ENCODE measurements at places on chromosomes 3 and 15. TPM values are rescaled to one million over a fixed set of nuclear protein-coding genes. Genes with fewer than 3 reads are reported as not detected.

DNA sequence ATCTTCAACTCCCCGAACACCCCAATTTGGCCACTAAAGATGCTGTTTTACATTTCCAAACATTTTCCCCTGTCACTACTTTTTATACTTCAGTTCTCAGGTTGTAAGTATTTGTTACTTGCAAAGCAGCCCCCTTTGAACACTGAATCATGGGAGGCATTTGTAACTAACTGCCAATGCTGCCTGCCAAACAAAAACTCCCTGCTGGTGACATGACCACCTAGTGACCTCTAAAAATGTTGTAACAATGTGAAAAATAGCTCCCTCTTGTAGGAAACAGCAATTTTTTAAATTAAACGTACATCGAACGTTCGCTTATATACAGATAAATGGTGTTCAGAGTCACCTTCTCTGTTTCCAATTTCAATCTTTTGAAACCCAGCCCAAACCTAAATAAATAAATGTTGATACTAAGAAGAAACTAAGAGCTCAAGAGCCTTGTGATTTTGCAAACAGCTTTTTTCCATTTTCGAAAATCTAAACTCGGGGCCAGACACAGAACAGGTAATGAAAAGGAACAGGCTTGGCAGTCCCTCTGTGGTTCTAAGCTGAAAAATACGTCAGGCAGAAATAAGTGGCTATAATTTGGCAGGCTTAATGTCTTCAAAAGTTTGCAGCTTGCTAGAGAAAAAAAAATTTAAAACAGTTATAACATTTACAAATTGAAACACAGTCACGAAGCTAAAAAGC, 268.6 kb upstream of the WNT5A start:
- DNase-seq = no peak
- no peak overlapping the region for H3K4me3 ChIP-seq
- no peak overlapping the region for H3K27ac ChIP-seq
- H3K4me1 ChIP-seq = no peaks in the 10 kb centered on the region
- H3K27me3 ChIP-seq = no peaks in the 10 kb centered on the region
- no peaks in the 10 kb centered on the region for H3K36me3 ChIP-seq

DNA sequence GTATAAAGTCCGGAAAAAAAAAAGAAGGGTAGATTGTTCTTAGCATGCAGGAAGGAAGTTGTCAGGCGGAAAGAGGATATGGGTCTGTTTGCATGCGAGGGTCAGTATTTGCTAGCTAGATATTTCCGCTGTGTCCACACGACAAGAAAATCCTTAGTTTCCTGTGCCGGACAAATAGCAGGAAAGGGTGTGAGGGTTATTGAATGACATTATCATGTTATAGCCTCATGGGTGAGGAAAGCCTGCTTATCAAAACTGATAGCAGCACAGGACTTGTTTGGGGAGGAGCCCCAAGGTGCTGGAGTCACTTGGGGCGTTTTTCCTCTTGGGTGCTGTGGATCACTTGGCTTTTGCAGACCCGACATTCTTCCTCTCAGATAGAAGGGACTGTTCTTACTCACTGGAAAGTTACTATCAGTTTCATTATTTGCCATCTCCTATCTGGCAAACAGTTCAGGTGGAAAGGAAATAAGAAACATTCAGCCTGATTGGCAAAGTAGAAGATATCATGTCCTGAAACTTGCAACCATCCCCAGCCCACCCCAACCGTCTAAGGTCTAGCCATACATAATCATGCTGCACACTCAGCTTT, 127.2 kb upstream of the DPH6 start:
- H3K4me1 ChIP-seq = no peaks in the 10 kb centered on the region
- no peaks in the 10 kb centered on the region for H3K36me3 ChIP-seq
- H3K4me3 ChIP-seq = peak overlapping the region; percentile 21
- no peak for DNase-seq

GRCh38 chr15:67805666-67806516, 19.4 kb upstream of the SKOR1 start:
- peaks cover 11% of the 10 kb centered on the region for H3K4me1 ChIP-seq
- no peak for DNase-seq
- no peaks in the 10 kb centered on the region for H3K27me3 ChIP-seq
- no peak overlapping the region for H3K4me3 ChIP-seq
- H3K36me3 ChIP-seq = peaks cover 5% of the 10 kb centered on the region
- no peak overlapping the region for H3K27ac ChIP-seq

DNA sequence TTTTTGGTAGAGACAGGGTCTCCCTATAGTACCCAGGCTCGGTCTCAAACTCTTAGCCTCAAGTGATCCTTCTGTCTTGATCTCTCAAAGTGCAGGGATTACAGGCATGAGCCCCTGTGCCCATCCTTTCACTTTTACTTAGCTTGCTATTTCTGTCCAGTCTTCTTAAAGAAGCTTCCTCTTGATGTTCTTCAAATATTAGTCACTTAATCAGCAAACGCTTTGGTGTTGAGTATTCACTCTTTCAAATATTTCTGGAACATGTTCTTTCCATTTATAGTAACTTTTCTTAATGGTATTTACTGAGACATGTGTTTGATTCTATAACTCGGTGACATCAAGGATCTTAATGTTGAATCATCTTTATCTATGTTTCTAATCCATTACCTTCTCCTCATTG, 122.1 kb downstream of the CNTN6 start:
- no peak overlapping the region for H3K27ac ChIP-seq
- H3K36me3 ChIP-seq = no peaks in the 10 kb centered on the region
- no peaks in the 10 kb centered on the region for H3K4me1 ChIP-seq
- no peaks in the 10 kb centered on the region for H3K27me3 ChIP-seq
- no peak overlapping the region for H3K4me3 ChIP-seq

Gene ZPLD1
- polyA plus RNA-seq = not detected

- H3K4me1 ChIP-seq = no peaks in the 10 kb centered on the region
- no peaks in the 10 kb centered on the region for H3K27me3 ChIP-seq
- no peaks in the 10 kb centered on the region for H3K36me3 ChIP-seq
- H3K27ac ChIP-seq = no peak overlapping the region
- DNase-seq = no peak
- H3K4me3 ChIP-seq = no peak overlapping the region
Observed at GRCh38 chr3:181862502-181862901, 150.8 kb downstream of the SOX2 start.

GRCh38 chr3:101635345-101635744, 41.6 kb downstream of the ZBTB11 start:
- no peaks in the 10 kb centered on the region for H3K36me3 ChIP-seq
- DNase-seq = no peak
- peaks cover 4% of the 10 kb centered on the region for H3K4me1 ChIP-seq
- H3K27me3 ChIP-seq = no peaks in the 10 kb centered on the region
- H3K4me3 ChIP-seq = no peak overlapping the region

- H3K4me1 ChIP-seq = no peaks in the 10 kb centered on the region
- H3K36me3 ChIP-seq = no peaks in the 10 kb centered on the region
- H3K27ac ChIP-seq = no peak overlapping the region
- DNase-seq = no peak
- peaks cover 7% of the 10 kb centered on the region for H3K27me3 ChIP-seq
Observed at GRCh38 chr3:100425316-100425715, 24.0 kb downstream of the LNP1 start.

- no peak overlapping the region for H3K27ac ChIP-seq
- no peaks in the 10 kb centered on the region for H3K27me3 ChIP-seq
- H3K36me3 ChIP-seq = no peaks in the 10 kb centered on the region
- no peaks in the 10 kb centered on the region for H3K4me1 ChIP-seq
- DNase-seq = no peak
Observed at GRCh38 chr3:139235192-139235591, 108.6 kb upstream of the MRPS22 start.

DNA sequence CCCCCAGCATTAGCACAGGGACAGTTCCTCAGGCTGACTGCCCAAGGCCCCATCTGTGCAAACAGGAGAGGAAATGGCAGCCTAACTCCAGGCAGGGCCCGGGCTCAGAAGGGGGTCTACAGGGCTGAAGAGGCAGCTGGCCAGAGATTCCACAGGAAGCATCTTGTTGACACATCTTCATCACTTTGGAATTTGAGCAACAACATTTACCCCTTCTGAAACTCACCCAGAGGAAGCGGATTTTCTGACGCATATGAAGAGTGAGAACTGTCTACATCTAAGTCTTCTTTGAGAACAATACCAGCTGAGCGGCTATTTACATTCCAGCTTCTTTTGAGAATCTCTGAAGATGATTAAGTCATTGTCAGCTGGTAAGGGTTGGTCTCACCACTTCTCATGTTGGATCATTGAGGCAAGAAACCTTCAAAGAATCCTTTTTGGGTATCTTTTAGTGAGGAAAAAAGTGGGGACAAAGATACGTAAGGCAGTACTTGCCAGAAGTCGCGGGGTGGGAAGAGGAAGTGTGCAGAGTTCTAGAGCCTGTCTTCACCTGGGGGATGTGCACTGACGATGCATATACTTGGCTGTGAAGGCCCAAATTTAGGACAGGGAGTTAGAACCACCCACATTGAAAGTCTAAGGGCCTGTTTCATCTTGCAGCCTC, 25.4 kb upstream of the SRP14 start:
- no peaks in the 10 kb centered on the region for H3K27me3 ChIP-seq
- peak; percentile 65 for DNase-seq
- H3K4me3 ChIP-seq = no peak overlapping the region
- H3K36me3 ChIP-seq = no peaks in the 10 kb centered on the region

GRCh38 chr3:4302747-4303146, 422 bp upstream of the SETMAR start:
- no peaks in the 10 kb centered on the region for H3K27me3 ChIP-seq
- H3K4me1 ChIP-seq = no peaks in the 10 kb centered on the region
- no peak for DNase-seq
- peak overlapping the region; percentile 79 for H3K27ac ChIP-seq
- no peaks in the 10 kb centered on the region for H3K36me3 ChIP-seq

Gene DNAH12
- 0.09 TPM for polyA plus RNA-seq

GRCh38 chr3:134677196-134677986, 26.6 kb upstream of the KY start:
- H3K27ac ChIP-seq = no peak overlapping the region
- no peaks in the 10 kb centered on the region for H3K4me1 ChIP-seq
- DNase-seq = no peak
- no peaks in the 10 kb centered on the region for H3K27me3 ChIP-seq
- no peaks in the 10 kb centered on the region for H3K36me3 ChIP-seq

Gene CLDN1
- 0.04 TPM for polyA plus RNA-seq

Gene RBSN
- polyA plus RNA-seq = 12.1 TPM

- no peaks in the 10 kb centered on the region for H3K4me1 ChIP-seq
- no peaks in the 10 kb centered on the region for H3K27me3 ChIP-seq
- peaks cover 2% of the 10 kb centered on the region for H3K36me3 ChIP-seq
- no peak overlapping the region for H3K27ac ChIP-seq
- no peak for DNase-seq
Observed at GRCh38 chr3:150462108-150462507, 54.0 kb downstream of the TSC22D2 start.

Gene CD200
- polyA plus RNA-seq = 53.6 TPM

DNA sequence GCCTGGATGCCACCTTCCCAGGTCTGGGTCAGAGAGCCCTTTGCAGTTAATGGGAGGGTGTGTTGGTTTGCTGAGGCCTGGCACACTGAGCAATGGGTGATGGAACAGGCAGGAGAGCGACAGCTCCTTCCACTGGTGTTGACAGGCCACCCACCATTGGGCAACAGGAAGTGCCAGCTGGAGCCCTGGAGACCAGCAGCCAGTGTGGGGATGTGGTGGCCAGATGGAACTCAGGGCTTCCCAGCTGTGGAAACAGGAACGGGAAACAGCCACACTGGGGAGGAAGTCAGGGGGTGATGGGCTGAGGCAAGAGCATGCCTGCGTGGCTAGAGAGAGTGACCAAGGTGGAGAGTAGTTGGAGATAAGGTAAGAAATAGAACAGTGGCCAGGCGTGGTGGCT, 9.3 kb downstream of the PSTPIP1 start:
- no peaks in the 10 kb centered on the region for H3K27me3 ChIP-seq
- no peak overlapping the region for H3K4me3 ChIP-seq
- no peak overlapping the region for H3K27ac ChIP-seq

- no peak for DNase-seq
- H3K27me3 ChIP-seq = no peaks in the 10 kb centered on the region
- no peaks in the 10 kb centered on the region for H3K4me1 ChIP-seq
- H3K27ac ChIP-seq = no peak overlapping the region
- no peak overlapping the region for H3K4me3 ChIP-seq
Observed at GRCh38 chr3:128287216-128287615, 133.9 kb downstream of the EEFSEC start.

DNA sequence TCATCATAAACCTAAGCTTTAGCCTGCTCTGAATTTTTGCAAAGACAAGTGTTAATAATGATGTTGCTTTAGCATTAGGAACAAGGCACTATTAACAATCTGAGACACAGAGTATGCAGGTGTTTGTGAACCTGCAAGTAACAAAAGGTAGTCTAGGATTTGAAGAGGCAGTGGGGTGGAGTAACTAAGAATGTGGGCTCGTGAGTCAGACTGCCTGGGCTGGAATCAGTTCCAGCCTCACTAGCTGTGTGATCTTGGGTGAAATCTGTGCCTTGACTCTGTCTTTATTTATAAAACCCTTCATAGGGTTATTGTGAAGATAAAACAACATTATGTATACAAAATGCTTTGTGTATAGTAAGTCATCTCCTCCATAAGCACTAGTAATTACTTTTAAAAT, 610.6 kb upstream of the CFAP20DC start:
- H3K27me3 ChIP-seq = no peaks in the 10 kb centered on the region
- no peak for DNase-seq
- H3K4me1 ChIP-seq = no peaks in the 10 kb centered on the region
- no peak overlapping the region for H3K27ac ChIP-seq
- H3K4me3 ChIP-seq = no peak overlapping the region

Gene FANCD2OS
- polyA plus RNA-seq = not detected

Gene MINAR1
- polyA plus RNA-seq = 0.16 TPM

Gene RFC4
- polyA plus RNA-seq = 20.5 TPM

Gene SNX22
- polyA plus RNA-seq = 305 TPM

- no peaks in the 10 kb centered on the region for H3K36me3 ChIP-seq
- no peak overlapping the region for H3K4me3 ChIP-seq
- no peak overlapping the region for H3K27ac ChIP-seq
- no peaks in the 10 kb centered on the region for H3K4me1 ChIP-seq
- no peak for DNase-seq
- peaks cover 3% of the 10 kb centered on the region for H3K27me3 ChIP-seq
Observed at GRCh38 chr15:80618685-80619400, 76.3 kb upstream of the ABHD17C start.

Gene RPL32
- polyA plus RNA-seq = 1,111 TPM

DNA sequence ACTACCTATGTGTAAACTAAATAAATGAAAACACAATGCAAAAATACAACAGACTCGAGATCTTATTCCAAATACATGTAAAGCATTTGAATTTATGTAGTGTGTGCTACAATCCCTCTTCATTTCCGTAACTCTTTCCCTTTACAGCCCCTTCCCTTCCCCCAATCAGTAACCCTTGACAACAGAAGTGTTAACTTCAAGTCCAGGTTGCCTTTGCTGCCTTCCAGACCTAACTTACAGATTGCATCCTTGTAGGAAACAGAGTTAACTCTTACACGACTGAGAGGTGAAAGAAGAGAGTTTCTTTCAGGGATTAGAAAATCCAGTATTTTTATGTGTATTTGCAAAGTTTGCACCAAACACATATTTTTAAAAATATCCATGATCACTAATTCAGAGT, 1.4 kb upstream of the ROBO1 start:
- no peak overlapping the region for H3K4me3 ChIP-seq
- no peak overlapping the region for H3K27ac ChIP-seq
- DNase-seq = no peak
- peaks cover 13% of the 10 kb centered on the region for H3K27me3 ChIP-seq
- no peaks in the 10 kb centered on the region for H3K4me1 ChIP-seq
- H3K36me3 ChIP-seq = no peaks in the 10 kb centered on the region

All from B cell (primary cell).